ENCODE measurements at places on chromosomes 4 and X.
A peak's percentile ranks its signal among the peaks of the same experiment; 100 is the strongest.

DNA sequence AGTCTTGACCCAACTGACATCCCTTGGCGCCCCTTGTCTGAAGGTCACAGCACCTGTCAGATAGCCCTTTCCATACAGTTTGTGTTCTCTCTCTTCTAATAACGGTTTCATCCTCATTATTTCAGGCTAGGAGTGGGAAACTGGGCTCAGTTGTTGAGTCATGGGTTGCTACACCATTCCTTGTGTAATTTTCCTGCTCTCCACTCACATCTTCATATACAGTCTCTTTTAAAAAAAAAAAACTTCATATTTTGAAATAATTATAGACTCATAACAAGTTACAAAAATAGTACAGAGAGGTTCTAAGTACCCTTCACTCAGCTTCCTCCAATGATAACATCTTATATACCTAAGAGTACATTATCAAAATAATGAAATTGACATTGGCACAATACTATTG is 60.2 kb upstream of the GRPR start:
- DNase-seq = no peak

- no peak for DNase-seq
Measured at GRCh38 chr4:86036736-86037135, 323.1 kb downstream of the MAPK10 start.

- no peak for DNase-seq
Measured at GRCh38 chr4:140286456-140286855, 87.0 kb upstream of the SCOC start.

DNA sequence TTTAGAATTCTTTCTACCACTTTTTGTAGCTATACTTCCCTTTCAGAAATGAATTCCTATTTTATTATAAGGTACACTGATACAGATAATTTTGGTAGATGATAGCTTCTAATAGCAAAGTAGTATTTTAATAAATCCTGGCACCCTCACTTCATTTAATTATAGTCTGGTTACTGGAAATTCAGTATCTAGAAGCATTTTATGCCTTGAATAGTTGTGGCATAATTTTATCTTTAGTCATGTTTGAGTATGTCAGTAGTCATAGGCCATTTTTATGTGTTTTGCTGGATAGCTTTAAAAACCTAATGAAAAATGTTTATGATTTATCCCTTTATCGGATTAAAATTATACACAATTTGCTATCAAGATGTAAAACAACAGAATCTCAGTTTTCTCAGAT is 92.3 kb downstream of the DIAPH2 start:
- no peak for DNase-seq

DNA sequence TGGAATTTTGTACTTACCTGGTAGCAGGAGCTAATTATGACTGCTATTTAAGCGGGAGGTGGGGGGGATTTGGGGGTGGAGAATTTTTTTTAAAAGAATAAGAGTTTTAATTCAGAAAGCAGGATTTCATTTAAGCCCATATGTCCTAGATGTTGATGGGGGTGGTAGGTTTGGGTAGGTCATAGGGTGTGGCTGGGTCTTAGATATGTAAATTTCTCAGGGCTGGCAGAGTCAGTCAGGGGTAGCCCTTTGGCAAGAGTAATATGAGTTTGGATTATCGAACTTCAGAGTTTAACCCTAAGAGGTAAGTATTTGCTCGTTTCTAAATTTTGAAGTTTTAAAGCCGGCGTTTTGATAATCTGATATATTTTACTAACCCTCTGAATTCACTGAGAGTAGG is 35.2 kb upstream of the COX18 start:
- DNase-seq = no peak

GRCh38 chr4:85391071-85391470 is 83.9 kb upstream of the ARHGAP24 start:
- DNase-seq = no peak

DNA sequence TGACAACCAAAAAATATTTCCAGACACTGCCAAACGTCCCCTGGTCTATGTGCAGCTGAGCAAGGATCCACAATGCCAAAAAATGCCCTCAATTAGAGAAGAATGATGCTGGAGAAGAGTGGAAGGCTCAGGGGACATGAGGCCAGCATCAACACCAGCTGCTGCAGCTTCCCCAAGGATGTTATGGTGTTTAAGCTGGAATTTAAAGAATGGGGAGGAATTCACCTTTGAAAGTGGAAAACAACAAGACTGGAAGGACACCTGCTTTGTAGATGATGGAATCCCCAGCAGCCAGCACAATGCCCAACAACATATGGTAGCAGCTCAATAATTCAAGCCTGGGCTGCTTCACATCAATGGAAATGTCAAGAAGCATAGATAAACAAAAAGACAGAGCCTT is 20.3 kb upstream of the SMPX start:
- DNase-seq = no peak

- DNase-seq = no peak
Measured at GRCh38 chr4:110275871-110276270, 77.5 kb upstream of the ELOVL6 start.

DNA sequence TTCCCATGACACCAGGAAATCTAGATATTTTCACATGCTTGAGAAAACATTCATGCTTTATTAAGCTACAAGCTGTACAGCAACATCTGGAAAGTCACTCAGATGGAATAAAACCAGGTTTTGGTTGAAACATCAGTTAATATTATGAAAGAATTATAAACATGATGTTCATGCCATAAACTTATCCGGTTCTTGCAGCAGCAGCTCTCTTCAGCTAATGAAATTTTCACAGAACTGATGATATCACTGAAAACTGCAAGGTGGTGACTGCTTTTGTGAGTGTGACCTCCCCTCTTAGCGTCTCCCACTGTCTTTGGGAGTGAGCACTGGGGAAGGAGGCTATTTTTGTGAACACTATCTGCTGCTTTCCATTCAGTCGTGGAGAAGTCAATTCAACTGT is 56.9 kb downstream of the ARHGAP10 start:
- DNase-seq = no peak

DNA sequence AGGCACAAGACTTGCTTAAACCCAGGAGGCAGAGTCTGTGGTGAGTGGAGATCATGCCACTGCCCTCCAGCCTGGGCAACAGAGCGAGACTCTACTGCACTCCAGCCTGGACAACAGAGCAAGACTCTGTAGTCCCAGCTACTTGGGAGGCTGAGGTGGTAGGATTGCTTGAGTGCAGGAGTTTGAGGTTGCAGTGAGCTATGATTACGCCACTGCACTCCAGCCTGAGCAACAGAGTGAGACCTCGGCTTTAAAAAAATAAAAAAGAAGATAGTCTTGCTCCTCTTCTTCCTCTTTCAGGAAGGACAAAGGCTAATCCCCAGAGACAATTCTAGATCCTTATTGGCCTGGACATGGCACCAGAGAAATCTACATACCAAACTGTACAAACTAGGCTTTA is 5.7 kb upstream of the PPEF2 start:
- DNase-seq = no peak

GRCh38 chrX:100647095-100647494 is 3.1 kb downstream of the SRPX2 start:
- DNase-seq = no peak

GRCh38 chr4:153520801-153521329 is 54.7 kb downstream of the TMEM131L start:
- DNase-seq = no peak

DNA sequence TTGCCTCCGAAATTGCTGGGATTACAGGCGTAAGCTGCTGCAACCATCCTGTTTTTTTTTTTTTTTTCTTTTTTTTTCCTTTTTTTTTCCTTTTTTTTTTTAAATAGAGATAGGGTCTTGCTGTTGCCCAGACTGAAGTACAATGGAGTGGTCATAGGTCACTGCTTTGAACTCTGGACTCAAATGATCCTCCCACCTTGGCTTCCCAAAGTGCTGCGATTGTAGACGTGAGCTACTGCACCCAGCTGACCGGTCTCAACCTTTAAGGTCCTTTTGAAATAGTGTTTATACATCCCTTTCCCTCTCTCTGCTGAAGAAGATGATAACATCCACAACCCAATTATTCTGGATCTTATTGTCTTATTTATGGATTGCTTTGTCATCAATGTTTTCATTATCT is 548.7 kb downstream of the GBA3 start:
- no peak for DNase-seq

- DNase-seq = no peak
Measured at GRCh38 chrX:129574214-129574613, 34.2 kb downstream of the OCRL start.

DNA sequence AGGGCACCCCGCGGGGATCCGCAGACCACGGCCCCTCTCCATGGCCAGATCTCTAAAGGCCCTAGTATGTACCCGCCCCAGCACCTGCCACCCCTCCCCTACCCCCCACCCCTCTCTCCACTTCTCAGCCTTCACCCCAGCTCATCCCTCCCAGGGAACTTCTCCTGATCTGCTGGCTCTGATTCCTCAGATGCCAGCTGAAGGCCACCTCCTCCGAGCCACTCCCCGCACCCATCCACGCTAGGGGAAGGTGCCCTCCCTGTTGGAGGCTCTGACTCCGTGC is 11.9 kb downstream of the PSAPL1 start:
- no peak for DNase-seq

DNA sequence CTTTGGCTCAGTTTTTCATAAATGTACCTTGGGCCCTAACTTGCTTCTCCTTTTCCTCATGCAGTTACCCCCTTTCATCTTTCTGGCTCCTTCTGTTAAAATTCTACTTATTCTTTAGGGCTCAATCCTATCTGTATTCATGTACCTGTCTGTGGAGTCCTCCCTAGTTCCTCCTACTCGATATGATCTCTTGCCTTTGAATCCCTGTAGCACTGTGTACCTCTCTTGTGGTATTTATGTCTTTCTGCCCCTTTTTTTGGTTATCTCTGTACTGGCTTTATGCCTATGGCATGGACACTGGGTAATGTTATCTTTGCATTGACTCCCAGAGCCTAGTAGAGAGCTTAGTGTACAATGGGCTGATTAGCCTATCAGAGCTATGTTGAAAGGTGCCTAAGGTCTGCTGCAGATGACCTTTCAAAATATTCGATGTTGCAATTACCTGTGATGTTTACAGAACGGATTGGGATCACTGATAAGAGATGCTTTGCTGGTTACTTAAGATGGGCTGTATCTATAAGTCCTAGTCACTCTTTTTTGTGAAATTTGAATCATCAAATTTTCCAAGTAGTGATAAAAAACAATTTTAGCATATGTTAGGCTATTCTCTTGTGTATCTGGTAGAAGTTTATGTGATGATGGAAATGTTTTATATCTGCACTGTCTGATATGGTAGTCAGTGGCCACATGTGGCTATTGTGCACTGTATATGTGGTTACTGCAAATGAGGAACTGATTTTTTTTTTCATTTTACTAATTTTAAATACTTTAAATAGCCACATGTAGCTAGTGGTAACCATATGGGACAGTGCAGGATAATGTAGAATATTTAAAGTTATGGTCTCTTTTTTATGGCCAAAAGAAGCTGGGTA is 33.5 kb downstream of the TMEM164 start:
- DNase-seq = no peak

GRCh38 chr4:46850026-46850425 is 59.0 kb downstream of the COX7B2 start:
- no peak for DNase-seq

- no peak for DNase-seq
Measured at GRCh38 chrX:77160301-77160700, 286.9 kb upstream of the FGF16 start.

DNA sequence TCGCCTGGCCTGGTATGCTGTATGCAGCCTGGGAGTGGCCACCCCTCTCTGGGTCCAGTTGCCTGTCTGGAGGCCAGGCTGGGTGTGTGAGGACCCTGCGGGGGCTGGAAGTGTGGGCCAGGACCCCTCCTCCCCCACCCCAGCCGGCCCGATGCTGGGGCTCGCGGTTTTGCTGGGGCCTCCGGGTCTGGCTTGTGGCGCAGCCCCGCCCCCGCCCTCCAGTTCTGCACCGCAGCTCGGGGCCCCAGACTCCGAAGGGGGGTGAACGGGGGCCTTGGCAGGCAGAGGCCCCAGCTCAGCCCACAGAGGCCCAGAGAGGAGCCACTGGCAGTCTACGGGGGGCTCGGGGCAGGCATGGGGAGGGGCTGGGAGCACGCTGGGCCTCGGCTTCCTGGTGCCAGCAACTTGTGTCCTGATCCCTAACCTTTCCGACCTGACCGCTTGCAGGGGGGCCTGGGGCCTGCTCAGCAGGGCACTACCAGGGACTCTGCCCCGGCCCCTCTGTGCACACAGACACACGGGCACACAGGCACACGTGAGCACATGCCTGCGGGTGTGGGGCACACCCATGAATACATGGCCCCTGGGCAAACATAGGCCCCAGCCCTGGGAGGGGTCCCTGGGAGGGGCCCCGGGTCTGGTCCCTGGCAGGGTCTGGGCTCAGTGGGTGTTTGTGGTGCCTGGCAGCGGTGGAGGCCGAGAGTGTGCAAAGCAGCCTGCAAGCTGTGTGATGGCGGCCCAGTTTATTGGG is 21.4 kb upstream of the FGFR3 start:
- no peak for DNase-seq

DNA sequence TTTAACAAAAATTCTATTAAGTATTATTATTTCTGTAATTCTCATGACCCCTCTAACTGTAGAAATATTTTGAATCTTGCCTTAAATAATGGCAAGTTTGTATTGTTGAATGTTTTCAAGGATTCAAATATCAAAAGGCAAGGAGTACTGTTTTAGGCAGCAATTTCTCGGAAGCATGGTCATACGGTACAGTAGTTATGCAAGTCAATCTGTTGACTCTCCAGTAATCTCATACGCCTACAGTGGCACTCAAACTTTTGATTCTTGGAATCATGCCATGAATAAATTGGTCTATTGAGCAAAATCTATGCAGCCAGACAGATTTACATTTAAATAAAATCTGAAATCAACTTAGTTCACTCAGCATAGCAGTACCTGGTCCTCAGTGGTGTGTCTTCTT is 139.6 kb upstream of the FAM47C start:
- no peak for DNase-seq

- DNase-seq = no peak
Measured at GRCh38 chr4:7399440-7400234, 35.1 kb downstream of the PSAPL1 start.

DNA sequence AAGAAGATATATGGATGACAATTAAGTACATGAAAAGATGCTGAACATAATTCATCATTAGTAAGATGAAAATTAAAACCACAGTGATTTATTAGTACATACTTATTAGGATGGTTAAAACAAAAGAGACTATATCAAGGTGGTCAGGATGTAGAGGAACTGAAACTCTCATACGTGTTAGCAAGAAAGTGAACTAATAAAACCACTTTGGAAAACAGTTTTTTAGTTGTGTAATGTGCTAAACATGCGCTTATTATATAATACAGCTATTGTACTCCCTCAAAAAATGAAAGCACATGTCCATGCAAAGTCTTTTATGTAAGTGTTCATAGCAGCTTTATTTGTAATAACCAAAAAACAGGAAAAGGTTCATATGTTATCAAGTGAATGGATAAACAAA is 89.9 kb upstream of the KCTD8 start:
- DNase-seq = no peak

DNA sequence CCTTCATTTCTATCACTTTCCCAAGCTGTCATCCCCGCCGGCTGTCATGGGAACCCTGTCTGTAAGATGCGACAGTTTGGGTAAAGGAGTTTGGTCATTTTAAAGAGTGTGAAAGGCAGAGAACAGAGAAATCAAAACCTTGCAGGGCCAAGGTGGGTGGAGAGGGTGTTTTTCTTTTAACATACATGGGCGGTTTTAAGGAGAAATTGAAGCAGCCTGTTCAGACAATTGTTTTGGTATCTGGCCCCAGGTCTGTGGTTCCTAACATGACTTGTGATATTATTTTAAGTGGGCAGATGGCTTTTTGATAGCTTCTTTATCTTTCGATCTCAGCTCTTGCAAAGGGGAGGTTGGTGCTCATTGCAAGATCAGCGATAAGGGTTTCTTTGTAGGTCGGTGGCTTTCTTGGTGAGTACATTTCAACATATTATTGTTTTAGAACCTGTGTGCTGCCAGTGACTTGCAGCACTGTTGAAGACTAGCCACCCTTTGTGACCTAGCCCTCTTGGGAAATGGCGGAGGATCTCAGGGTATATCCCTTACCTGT is 3.7 kb downstream of the PPP1R3F start:
- DNase-seq = peak; percentile 23
